Hippocampal formation (tissue), 2 donors: ENCODE measurements at places on chromosomes 2 and 18.

DNA sequence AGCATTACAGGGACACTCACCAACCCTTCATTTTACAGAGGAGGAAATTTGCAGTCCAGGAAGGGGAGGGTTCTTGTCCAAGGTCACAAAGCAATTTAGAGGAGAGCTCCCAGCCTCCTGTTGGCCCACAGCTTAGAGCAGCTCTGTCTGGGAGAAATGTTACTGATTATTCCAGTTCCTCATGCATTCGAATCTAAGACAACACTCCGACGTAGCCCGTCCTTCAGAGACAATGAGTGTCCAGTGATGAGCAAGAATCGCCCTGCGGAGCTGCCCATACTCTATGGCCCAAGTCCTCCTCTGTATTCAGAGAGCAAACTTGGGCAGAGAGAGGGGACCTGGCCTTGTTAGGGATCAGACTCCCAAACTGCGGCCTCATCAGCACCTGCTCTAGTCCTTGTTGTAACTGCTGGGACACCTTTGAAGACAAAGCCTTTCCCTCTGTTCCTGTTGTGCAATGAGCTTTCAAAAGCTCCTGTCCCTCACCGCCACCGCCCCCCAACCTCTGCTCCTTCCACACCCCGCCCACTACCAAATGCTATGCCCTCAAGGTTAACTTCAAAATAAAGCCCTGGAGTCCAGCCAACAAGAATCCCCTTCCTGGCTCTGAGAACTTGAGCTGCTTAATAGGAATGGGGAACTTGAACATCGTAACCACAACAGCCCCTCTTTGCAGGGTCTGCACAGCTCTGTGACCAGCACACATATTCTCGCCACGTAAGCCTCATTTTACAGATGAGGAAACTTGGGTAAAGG is 234.8 kb upstream of the SMAD2 start:
- DNase-seq, result no peak

DNA sequence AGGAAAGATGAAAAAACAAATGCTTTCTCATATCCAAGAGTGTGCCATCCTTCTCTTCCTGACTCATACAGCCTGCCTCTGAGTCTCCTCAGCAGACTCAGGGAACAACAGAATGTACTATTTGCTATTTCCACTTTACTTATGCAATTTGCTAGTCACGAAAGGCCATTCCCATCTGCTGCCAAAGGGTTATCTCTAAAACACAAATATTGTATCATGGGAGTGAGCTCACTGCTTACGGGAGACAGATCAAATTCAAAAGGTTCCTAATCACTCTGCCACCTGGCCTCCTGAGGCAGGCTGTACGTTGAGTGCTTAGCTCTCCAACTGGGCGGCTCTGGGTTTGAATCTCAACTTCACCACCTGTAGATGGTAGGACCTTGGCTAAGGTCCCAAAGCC is 92.0 kb downstream of the GAREM1 start:
- DNase-seq, result no peak

GRCh38 chr2:46163098-46163430 is 134.1 kb upstream of the EPAS1 start:
- no peak for DNase-seq

GRCh38 chr2:53941749-53942148 is 29.0 kb downstream of the PSME4 start:
- DNase-seq, result no peak

DNA sequence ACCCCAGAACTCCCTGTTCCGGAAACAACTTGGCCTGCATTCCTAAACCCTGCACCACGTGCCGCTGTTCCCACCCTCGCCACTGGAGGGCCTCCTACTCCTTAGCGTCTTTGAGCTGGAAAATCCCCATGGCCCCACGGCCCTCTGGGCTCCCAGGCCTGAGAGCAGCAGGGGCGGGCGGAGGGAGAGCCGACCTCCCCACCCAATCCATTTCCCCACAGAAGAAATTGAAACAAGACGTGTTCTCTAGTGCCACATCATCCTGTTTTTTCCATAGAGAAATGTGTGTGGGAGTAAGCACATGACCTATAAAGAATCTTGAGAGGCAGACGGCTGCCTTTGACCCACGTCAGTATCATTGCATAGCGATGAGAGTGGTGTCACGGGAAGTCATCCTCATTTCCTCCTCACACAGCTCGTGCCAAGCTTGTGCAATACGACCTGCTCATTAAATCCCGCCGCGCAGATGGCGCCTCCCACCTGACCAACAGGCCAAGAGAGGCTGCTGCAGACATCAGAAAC is 79.2 kb downstream of the LAMA1 start:
- no peak for DNase-seq

GRCh38 chr2:78989051-78989450 is 36.5 kb upstream of the REG3G start:
- no peak for DNase-seq

DNA sequence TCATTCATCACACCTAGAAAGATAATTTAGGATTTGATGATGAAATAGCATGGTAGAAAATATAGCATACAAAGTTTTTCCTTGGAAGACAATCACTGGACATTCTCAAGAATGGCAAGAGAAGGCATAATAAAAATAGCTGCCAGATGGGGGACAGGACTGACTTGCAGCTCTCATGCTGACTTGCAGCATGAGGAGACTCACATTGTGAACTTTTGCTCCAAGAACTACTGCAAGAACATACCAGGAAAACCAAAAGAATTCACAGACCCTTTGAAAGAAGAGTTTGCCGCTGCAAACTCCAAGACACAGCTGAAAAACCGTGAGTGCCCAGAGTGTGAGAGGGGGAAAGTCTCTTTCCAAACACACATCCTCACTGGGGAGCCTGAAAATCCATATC is 47.0 kb downstream of the CRYGD start:
- no peak for DNase-seq

- DNase-seq, result no peak
Measured at GRCh38 chr2:159076241-159076640, 107.8 kb downstream of the TANC1 start.

DNA sequence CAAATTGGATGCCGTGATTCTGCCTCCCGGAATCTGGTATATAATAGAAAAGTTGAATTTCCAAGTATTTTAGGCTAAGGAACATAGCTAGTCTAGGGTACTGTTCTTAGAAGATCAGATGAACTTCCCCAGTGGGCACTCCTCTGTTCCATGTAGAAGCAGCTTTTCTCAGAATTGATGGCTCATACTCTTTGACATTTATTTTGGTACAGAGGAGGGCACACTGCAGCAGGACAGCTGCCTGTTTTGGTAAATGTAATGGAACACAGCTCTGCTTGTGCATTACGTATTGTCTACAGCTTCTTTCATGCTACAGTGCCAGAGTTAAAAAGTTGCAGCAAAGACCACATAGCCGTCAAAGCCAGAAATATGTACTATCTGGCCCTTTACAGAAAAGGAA is 10.8 kb downstream of the YPEL5 start:
- DNase-seq, result no peak

- no peak for DNase-seq
Measured at GRCh38 chr2:239273280-239274234, 127.3 kb downstream of the HDAC4 start.

DNA sequence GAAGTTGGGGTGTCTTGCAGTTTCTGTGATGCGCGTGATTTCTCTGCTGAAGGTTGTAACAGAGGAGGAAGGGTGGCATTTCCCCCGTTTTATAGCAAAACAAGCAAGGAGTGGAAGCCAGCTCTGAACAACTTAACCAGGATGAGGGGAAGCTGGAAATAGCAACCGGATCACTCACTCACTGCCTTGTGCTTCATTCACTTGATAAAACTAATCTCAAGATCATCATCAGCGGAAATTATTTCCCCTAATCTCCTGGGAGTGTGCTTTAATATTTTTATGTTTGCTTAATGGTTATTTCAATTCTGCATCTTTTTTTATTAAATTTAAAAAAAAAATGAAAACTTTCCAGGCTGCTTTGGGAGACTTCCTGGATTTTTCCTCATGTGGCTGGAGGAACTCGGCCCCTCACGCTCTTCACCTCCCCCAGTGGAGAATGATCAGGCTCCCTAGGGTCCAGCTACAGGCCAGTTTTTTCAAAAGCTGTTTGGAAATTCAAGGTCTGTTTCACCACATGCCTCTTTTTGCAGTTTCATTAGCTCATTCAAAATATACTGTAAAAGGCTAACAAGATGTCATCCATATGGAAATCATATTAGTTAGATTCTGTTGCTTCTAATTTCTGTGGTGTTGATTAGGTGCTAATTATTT is 31.7 kb downstream of the CABLES1 start:
- no peak for DNase-seq

GRCh38 chr2:37219046-37219445 is 12.3 kb downstream of the CEBPZ start:
- no peak for DNase-seq

DNA sequence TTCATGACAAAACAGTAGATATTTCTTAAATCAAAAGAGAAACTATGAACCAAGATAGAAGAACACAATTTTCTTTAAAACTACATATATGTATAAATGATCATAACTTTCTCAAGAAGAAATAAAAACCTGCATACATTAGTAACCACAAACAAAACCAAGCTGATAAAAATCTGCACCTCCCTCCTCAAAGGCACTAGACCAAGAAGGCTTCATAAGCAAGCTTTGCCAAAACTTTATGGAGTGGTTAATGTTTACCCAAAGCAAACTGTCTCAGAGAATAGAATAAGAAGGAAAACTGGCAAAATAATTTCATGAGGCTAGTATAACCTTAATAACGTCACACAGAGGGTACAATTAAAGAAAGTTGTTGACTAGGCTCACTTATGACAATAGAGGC is 138.3 kb downstream of the ZBTB7C start:
- DNase-seq, result no peak

- no peak for DNase-seq
Measured at GRCh38 chr2:25400576-25401216, 59.0 kb upstream of the DNMT3A start.

GRCh38 chr2:95022309-95023221 is 2.9 kb upstream of the MAL start:
- DNase-seq, result peak; percentile 79

GRCh38 chr2:15456352-15456751 is 104.8 kb downstream of the NBAS start:
- no peak for DNase-seq

DNA sequence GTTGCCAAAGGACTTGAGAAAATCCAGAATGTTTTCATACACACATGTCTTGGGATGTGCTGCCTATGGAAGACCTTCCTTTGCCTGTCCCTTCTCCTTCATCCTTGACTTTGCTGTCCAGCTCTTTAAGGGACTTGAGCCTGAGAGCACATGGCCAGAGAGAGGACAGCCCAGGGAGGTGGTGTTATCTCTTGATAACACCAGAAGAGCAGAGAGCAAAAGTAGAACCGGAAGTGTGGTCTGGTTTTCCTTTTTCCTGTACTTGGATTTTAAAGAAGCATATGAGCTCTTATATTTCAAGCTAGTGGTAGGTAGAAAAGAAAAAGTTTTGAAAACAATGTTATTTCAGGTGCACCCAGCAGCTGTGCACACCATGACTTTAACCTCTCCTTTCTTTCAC is 94.1 kb upstream of the ZNF532 start:
- DNase-seq, result no peak

- no peak for DNase-seq
Measured at GRCh38 chr2:114316532-114317300, 125.7 kb upstream of the DPP10 start.

DNA sequence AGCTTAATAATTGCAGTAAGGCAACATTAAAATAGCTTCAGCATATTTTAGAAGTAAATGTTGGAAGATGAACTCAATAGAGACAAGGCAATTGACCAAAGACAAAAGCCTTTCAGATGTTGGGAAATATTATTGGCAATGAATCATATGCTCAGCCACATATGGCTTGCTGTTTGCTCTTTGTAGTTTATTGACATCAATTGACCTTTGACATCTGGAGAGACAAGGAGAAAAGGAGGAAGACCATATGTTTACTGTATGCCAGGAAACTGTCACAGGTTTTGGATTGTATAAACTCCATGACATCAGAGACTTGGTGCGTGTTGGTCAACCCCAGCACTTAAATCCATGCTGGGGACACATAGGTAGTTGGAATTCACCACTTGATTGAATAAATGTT is 60.6 kb upstream of the SLC16A14 start:
- DNase-seq, result no peak

DNA sequence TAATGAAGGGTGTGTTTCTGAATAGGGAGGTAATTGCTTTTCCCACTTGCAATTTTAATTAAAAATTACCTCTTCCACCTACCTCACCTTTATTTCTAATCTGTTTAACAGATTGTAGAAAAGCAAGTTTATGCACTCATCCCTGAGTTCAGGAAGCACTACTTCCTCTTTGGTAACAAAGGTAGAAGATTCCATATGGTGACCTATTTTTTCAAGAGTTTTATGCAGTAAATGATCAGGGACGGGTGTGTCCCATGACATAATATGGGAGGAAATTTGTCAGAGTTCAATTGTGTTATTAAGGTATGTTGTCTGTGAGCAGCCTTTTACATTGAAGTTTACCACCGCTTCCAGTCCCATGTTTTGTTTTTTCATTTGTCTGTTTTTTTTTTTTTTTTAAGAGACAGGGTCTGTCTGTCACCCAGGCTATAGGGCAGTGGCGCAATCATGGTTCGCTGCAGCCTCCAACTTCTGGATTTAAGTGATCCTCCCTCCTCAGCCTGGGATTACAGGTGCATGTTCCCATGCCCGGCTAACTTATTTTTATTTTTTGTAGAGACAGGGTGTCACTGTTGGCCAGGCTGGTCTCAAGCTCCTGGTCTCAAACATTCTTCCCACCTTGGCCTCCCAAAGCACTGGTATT is 68.2 kb downstream of the ASAP2 start:
- no peak for DNase-seq

- DNase-seq, result no peak
Measured at GRCh38 chr2:145413261-145414030, 893.5 kb upstream of the ZEB2 start.

- DNase-seq, result no peak
Measured at GRCh38 chr2:38836791-38837190, 38.9 kb downstream of the DHX57 start.

DNA sequence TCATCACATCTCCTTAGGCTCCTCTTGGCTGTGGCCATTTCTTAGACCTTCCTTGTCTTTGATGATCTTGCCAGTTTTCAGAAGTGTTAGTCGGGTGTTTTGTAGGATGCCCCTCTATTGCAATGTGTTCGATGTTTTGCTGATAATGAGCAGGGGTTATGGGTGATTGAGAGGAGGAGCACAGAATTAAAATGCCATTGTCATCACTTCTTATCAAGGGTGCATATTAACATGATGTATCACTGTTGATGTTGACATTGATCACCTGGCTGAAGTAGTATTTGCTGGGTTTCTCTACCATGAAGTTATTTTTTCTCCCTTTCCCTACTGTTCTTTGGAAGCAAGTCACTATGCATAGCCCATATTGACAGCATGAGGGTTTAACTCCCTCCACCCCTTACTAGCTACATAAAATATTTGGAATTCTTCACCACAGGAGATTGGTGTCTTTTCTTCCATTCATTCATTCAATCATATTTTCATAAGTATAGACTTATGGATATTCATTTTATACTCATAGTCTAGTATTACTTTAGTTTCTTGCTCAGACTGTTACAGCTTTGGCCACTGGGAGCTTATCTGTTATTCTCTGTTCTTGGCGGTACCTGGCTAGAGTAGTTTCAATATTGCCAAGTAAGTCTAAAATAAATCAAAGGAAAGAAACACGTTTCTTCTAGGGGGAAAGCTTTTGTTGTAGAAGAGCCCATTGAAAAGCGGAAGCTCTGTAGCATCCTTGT is 54.5 kb upstream of the TMEM87B start:
- DNase-seq, result no peak
